Stimulated activated CD4-positive, alpha-beta T cell treated with anti-CD3 and anti-CD28 coated beads, Interleukin-2, amount 100 ng/mL, for 24 hours (primary cell): ENCODE measurements at places on chromosomes 6 and 20.

DNA sequence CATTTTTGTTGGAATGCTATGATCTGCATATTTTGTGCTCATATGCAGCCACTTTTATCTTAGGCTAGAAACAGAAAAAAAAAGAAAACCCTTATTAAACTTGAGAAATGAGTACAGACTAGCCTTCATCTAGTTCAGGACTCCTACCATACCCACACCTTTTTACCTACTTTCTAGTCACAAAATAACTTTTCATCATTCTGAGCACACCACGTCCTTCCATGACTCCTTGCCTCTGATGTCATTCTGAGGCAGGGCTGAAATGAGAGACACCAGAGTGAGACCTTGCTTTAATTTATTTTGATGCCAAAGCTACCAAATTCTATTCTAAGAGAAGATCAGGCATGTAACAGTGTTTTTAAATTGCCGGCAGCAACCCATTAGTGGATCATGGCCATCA lies 38.8 kb downstream of the SNX3 start:
- DNase-seq: no peak

DNA sequence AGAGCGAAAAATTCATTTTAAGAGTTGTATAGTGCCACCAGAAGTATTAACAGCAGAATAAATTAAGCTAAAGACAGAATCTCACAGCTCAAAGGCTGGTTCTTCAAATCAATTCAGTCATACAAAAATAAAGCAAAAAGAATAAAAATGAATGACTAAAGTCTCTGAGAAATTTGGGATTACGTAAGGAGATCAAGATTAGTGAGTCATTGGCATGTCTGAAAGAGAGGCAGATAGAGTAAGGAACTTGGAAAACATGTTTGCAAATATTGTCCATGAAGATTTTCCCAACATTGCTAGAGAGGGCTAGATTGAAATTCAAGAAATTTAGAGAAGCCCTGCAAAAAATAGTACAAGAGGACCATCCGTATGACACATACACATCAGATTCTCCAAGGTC lies 1413.9 kb upstream of the ADGRB3 start:
- no peak for DNase-seq

- no peak for DNase-seq
Observed at GRCh38 chr6:107612762-107613415, 123.0 kb downstream of the SOBP start.

DNA sequence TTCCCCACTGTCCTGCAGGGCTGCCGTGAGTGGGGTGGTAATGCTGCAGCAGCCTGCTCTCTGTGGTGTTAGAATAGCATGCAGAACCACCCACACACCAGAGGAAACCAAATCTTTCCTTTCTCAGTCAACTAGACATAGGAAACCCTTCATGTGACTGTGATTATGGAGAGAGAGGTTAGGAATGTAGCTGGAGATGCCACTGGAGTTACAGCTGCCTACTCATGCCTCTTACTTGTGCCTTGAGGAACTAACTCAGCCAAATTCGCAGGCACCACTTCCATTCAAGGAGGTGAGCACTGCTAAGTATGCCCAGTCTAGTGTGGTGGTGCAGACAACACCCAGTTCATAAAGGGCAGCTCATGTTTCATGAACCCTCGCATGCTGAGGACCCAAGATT lies 27.4 kb downstream of the MUC22 start:
- DNase-seq: no peak

GRCh38 chr6:153941768-153942167 lies 97.3 kb upstream of the OPRM1 start:
- DNase-seq: no peak

- DNase-seq: no peak
Observed at GRCh38 chr6:10426781-10427279, 12.0 kb upstream of the TFAP2A start.

DNA sequence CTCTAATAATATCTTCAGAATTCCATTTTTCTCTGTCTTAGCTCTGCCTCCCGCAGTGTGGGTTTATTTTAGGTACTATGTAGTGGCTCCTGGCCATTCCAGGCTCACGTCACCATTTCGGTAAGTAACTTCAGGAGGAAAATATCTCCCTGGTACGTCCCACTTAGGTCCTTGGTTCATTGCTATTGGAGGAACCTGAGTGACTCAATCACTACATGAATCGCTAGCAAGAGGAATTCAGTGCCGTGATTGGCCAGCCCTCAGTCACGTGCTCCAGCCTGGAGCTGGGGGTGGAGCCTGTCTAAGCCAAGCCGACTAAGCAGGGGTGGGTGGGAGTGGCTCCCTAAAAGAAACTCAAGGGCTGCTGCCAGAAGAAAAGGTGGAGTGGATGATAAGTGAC lies 67.3 kb upstream of the E2F3 start:
- DNase-seq: peak; percentile 3

GRCh38 chr6:27834879-27835549 lies 77.2 kb downstream of the OR2B2 start:
- no peak for DNase-seq
